Activated T-cell treated with anti-CD3 and anti-CD28 coated beads for 24 hours (primary cell): ENCODE measurements at places on chromosomes 6 and 20.

DNA sequence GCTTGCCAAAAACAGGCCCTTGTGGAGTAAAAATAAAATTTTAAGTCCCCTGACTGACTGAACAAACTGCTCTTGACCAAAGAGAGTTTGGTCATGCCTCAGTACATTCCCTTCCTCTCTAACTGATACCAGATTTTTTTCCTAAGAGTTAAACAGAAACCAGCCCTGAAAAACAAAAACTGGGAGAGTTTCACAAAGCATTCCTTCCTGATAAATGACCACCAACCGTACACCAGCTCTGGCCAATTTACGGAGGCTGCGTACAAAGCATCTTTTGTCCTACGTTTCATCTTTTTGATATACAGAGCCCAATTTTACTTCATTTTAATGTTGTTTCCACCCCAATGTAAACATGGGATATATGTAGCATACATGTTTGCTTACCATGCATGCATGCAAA lies 477.4 kb upstream of the HTR1E start:
- DNase-seq = no peak

GRCh38 chr6:99901596-99902384 lies 92.2 kb downstream of the MCHR2 start:
- no peak for DNase-seq

- no peak for DNase-seq
Measured at GRCh38 chr20:51884561-51884960, 82.2 kb upstream of the SALL4 start.

- no peak for DNase-seq
Measured at GRCh38 chr20:61600016-61600415, 348.0 kb downstream of the CDH4 start.

DNA sequence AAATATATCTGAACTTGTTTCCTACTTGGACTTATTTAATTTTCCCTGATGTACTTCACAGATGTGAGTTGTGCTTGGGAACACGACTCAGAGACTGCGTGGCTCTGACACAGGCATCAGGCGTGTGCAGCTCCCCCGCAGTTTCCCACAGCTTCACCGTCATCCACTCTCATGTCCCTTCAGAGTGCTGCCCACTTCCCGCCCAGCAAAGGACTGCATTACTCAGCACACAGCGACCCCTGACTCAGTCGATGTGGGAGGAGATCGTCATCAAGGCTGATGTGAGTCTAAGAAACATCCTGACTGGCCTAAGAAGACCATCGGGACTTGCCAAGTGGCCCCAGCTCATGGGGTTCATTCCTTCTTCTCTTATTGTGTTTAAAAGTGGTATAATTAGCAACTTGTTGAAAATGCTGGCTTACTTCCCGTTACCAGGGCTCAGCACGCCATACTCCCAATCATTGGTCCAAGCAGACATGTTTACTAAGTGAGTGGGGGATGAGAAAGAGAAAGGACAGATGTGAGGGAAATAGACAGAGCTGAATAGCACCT lies 539.4 kb upstream of the JARID2 start:
- peak; percentile 69 for DNase-seq
